ENCODE measurements at places on chromosomes 4 and X.

GRCh38 chr4:150283689-150284088 lies 205.4 kb downstream of the DCLK2 start:
- no peak for DNase-seq

- DNase-seq = no peak
Observed at GRCh38 chr4:36394352-36394903, 113.0 kb downstream of the DTHD1 start.

- DNase-seq = no peak
Observed at GRCh38 chr4:123215536-123215935, 181.1 kb upstream of the SPRY1 start.

- DNase-seq = no peak
Observed at GRCh38 chr4:91114386-91114785, 987.2 kb downstream of the CCSER1 start.

GRCh38 chr4:16259889-16260246 lies 33.6 kb upstream of the TAPT1 start:
- no peak for DNase-seq
